ENCODE measurements at places on chromosomes 1 and 21. TPM values are rescaled to one million over a fixed set of nuclear protein-coding genes. Genes with fewer than 3 reads are reported as not detected.

Gene LINGO4
- not detected for total RNA-seq

DNA sequence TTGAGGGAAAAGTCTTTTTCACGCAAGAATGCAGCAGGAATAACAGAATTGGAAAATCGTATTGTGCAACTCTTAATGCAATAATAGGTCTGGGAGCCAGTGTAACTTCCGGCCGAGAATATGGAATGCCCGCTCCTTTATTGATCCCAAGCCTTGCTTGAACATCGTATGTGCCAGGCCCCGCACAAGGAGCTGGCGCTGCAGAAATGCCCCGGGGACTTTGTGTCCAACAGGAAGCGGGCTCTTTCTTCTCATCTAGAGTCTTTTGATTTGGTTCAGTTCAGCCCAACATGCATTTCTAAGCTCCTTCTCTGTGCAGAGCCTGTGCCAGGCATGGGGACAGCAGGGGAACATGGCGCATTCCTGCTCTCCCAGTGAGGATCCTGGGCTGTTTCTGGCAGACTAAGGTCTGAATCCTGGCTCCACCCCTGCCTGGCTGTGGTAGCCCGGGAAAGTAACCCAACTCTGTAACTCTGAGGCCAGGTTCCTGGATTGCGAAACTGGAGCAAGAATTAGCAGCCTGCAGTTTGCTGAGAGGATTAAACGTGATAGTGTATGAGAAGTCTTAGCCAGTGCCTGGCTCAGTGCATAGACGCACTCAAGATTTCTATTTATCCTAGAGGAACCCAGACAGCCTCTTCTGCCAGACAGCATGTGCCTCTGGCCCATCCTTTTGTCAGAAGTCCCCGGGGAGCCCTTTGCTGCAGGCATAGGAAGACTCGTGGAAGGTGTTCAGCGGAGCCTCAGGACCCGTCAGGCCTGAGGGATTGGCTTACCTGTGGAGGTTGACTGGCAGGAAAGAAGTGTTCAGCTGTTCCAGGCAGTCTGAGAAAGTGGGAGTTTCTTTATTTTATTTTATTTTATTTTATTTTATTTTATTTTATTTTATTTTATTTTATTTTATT is 987 bp upstream of the CDCP2 start:
- no peak for DNase-seq

DNA sequence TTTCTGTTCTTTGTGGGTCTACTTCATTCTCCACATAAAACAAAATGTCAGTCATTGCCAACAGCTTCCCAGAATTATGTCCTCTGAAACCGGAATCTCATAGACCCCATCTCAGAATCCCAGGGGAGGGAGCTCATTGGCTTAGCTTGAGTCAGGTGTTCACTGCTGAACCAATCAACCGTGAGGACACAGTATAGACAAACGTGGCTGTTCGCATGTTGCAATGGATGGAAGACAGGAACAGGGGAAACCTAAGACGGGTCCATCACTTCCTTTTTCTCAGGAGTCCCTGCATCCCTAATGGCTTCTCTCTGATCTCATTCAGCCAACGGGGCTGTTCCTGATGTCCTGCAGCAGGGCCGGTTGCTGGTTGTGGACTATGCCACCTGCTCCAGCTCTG is 9.1 kb downstream of the CELA2A start:
- no peak for DNase-seq

DNA sequence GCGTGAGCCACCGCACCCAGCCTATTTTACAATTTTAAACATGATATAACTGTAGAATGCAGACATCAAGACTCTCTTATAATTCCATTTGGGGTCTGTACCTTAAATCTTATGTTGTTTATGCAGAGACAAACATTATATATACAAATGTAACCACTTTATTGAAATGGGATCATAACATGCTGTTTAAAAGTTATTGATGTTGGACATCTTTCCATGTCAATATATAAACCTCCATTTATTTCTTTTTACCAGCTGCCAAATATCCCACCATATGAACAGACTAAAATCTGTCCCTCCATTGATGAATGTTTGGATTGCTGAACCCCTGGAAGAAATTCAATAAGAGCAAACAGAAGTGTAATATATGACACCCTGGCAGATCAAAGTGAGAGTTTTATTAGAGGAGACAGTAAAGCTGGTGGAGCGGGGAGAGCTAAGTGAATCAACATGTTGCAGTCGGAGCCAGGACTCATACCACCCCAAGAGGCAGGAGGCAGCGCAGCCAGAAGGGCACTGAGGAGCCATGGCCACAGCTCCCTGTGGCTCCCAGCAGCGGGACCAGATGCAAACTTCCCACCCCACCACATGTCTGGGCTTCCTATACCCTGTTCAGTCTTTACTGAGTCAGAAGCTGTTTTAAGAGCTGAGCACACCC is 4.7 kb upstream of the PCSK9 start:
- DNase-seq: no peak

GRCh38 chr21:42360317-42360716 is 6.0 kb downstream of the TFF1 start:
- peak; percentile 55 for DNase-seq

- DNase-seq: peak; percentile 76
Observed at GRCh38 chr1:117607471-117607870, 1.6 kb downstream of the TENT5C start.

GRCh38 chr1:233442026-233442780 is 114.7 kb downstream of the MAP3K21 start:
- no peak for DNase-seq

DNA sequence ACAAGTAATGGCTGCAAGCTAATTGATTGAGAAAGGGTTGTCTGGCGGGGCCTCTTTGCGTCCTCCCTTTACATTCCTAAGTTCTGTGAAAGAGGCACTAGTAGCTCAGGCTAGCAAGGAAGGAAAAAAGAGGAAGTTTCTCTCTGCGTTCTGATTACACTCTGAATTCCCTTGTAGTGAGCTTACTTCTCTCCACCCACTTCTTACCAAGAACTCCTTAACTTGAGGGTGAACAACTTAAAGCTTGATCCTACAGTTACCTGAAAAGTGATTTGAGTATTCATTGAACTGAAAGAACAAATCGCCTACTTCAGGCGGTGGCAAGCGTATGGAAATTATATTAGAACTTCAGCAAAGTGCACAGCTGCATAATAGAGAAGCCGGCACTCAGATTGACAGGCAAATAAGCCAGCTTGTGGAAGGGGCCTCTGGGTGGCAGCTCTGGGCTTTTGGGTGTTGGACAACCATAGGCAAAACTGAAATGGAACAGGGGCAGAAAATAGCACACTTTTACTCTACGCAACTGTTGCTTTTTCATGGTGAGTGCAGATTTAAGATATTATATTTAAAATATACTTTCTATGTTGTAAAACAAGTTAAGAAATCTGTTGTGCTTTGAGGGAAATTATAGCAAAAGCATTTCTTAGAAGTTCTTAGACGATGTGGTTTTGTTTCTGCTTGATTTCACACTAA is 464.5 kb downstream of the USP25 start:
- peak; percentile 15 for DNase-seq

Gene S100A7A
- total RNA-seq: not detected

DNA sequence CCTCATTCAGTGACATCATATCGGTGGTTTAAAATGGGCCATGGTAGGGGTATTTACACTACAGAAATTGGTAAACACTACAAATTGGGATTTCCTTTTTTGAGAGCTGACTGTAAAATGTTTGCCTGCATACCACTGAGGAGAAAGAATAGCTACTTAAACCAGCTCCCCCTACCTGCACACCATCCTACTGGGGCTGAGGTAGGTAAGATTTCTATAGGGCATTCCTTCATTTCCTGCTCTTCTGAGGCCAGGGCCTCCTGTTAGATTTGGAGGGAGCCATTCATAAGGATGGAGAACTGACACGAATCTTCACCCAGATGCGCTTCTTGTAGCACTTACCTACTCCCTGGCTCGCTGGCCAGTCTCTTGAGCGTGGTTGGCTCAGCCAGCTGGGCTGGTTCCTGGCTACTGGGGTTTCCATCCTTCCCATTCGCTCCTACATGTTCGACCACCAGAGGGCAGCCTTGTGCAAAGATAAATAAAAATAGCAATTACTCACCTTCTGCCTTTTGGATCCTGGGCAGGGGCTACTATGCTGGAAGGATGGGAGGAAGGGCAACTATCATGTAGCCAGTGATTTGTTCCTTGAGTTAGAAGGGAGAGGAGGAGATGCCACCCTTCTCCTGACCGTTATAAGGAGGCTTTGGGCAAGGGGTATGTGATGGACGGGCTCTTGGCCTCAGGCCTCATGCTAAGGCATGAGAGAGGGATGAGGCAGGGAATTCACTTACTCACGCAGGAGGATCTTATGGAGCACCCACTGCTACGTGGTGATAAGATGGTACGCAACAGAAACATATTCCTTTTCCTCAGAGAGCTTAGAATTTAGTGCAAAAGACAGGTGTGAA is 10.7 kb downstream of the OPTC start:
- peak; percentile 89 for DNase-seq

Gene FMOD
- total RNA-seq: 2.4 TPM
